ENCODE measurements at places on chromosomes 4 and X.

DNA sequence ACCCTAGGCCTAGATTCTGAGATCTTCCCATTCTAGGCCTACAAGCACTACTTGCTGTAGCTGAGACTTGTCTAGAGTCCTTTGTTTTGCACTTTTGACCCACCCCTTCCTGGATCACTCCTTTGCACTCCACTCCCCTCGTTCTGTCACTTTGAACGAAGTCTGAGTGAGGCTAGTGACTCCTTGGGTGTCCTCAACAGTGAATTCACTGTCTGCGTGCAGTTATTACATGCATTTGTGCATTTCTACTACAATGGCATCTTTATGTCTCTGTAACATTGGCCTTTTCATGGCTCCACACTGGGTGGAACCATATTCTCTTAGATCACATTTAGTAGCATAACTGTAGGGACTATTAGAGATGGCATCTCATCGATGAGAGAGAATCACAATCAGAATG, 50.5 kb downstream of the OCRL start:
- no peak for DNase-seq

DNA sequence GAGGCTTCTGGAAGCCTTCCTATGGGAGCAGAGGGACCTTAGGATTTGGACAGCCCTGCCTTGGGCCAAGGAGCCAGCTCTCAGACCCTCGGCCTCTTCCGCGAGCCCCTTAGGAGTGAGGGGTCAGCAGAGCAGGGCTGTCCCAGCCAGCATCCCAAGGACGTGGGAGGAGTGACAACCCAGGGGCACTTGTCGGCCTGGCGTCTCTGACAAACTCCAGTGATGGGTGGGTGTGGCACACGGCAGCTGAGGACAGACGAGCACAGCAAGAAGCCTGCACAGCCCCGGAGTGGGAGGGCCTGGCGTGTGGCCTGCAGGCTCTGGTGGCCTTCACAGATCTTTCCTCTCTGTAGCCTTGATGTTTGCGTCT, 11.6 kb upstream of the TNIP2 start:
- DNase-seq = no peak

- no peak for DNase-seq
Measured at GRCh38 chr4:41784191-41784979, 35.9 kb upstream of the PHOX2B start.

DNA sequence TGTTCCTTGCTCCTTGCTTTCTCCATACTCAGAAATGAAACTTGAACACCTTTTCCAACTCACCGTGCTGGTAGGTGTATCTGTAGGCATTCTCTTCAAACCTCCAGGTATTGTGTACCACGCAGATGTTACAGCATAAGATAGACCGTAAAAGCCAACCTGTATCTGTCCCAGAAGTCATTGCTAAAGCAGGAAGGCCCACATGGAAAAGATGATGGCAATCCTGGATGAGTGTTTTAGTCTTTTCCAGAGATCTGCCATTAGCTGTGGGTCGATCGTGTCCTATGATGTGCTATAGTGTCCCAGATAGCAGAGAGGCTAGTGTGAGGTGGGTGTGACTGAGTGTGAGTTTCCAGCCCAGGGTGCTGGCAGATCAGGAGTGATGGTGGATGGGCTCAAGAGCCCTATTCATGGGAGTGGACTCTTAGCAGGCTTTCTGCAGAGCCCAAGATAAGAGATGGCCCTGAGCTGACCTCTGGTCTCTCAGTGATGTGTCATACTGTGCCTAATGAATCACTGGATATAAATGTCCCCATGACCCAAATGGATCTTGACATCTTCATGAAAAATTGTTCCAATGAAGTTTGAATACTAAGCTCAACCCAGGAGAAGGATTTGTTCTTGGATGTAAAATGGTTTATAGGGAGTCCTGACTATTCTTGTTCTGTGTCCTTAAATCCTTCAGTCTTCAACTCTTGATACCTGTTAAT, 69.1 kb upstream of the WDR1 start:
- no peak for DNase-seq

DNA sequence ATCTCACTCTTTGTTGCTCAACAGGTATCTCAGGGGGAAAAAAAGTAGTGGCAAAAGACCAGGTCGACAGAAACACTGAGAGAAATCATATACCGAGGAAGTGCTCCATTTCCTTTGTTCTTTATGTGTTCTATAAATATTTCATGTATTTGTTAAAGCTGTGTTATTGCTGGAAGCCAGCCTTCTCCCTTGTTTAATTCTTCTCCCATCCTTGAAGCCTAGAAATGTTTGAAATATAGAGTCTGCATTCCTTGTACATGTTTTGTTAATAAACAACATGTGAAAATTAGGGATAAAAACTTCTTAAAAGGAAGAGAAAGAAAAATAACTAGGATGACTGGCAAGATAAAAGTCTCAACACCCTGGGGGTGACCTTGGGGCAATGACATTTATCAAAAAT, 186.2 kb downstream of the ANKRD50 start:
- DNase-seq = no peak

DNA sequence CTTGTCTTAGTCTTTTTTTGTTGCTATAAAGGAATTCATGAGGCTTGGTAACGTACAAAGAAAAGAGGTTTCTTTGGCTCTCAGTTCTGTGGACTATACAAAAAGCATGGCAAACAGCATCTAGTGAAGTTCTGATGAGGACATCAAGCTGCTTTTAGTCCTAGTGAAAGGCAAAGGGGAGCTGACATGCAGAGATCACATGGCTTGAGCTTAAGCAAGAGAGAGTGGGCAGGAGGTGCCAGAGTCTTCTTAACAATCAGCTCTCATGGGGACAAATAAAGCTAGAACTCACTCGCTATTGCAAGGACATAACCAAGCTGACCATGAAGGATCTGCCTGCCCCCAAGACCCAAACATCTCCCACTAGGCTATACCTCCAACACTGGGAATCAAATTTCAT, 1063.1 kb downstream of the PCDH7 start:
- no peak for DNase-seq

DNA sequence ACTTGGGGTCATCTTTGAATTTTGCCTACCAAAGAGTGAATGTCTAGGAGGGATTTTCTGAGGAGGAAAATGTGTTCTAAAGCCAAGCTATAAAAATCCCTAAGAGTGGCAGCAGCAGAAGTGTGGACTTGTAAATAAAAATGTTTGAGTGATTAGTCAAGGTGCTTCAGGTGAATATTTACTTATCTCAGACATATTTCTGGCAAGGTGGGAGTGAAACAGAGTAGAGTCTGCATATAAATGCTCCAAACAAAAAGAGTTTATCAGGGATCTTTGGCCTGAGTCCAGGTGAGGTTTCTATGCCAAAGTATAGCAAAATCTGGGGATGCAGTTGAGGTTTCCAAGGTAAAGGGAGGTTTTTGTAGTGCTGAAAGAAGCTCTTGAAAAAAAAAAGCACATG, 19.7 kb downstream of the CYSLTR1 start:
- no peak for DNase-seq

DNA sequence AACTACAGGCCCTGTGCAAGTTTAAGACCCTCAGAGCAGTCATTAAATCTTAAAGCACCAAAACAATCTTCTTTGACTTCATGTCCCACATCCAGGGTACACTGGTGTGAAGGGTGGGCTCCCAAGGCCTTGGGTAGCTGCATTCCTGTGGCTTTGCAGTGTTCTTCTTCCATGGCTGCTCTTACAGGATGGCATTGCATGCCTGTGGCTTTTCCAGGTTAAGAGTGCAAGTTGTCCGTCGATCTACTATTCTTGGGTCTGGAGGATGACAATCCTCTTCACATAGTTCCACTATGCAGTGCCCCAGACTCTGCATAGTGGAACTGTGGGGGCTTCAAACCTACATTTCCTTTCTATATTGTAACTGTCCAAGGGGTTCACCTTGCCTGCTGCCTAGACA, 494.5 kb downstream of the CFAP47 start:
- DNase-seq = no peak

DNA sequence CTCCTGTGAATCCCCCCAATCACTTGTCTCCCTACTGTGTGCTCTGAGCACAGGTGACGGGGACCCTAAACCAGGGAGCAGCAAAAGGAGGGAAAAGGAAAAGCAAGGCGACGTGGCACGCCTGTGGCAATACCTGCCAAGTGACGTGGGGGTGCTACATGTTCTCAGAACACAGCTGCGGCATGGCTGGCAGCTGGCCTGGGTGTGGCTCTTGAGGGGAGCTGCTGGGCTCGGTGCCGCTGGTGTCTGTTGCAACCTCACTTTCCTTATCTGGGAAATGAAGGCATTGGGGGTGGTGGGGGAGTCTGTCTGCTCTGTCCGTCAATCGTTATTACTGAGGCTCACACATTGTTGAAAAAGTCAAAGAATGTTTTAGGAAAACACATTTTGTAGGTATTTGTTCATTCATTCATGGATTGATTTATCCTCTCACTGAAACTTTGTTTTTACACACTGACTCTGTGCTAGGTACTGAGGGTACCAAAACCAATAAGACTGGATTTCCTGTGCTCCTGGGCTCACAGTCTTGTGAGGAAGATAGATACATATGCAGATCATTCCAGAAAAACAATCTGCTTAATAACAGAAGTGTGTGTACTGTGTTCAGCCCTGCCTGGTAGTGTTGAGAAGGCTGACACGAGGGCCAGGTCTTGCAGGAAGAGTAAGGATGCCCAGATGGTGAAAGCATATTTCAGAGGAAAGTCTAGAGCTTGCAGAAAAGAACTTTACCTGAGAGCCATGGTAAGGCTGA, 217.6 kb downstream of the PTTG2 start:
- peak; percentile 12 for DNase-seq

DNA sequence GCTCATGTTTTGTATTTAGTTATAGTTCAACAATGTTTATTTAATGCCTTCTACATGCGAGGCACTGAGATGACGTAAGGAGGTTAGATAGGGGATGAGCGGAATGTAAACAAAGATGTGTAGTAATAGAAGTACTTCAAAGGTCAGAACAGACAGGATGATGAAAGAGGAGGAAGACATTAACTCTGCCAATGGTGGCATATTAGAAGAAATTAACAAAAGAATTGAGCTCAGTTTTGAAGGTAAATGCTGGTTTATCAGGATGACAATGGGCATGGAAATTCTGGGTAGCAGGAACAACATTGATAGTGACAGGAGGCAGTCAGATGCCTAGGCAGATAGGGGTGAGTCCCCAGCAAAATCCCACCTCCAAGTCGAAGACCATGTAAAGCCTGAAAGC, 62.3 kb upstream of the PGRMC2 start:
- no peak for DNase-seq

DNA sequence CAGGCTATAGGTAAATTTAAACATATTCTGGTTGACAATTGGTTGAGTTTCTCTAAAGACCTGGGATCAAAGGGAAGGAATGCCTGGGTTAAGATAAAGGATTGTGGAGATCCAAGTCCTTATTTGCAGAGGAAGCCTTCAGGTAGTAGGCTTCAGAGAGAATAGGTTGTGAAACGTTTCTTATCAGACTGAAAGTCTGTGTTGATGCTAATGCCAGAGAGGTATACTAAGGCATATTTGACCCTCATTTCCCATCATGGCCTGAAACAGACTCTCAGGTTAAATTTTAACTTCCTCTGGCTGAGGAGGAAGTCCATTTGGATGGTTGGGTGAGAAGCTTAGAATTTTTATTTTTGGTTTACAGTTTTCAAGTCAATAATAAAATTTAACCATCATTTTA, 48.1 kb downstream of the UGT2A2 start:
- no peak for DNase-seq

DNA sequence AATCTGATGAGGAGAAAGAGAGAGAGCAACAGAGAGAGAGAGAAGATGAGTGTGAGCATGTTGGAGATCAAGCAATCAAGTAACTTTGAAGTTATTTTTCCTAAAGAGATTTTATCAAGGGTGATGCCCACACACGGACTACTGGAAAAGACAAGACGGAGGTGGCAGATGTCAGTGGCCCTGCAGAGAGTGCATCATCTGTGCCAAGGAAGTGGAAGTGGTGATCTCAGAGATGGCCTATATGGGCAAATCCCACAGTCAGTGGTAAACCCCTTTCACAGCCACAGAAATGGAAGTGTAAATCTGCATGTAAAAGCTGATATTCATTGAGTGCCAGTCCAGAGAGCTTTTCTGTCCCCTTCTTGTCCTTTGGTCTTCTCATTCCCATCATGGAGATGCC, 577.2 kb upstream of the AADAT start:
- DNase-seq = no peak

DNA sequence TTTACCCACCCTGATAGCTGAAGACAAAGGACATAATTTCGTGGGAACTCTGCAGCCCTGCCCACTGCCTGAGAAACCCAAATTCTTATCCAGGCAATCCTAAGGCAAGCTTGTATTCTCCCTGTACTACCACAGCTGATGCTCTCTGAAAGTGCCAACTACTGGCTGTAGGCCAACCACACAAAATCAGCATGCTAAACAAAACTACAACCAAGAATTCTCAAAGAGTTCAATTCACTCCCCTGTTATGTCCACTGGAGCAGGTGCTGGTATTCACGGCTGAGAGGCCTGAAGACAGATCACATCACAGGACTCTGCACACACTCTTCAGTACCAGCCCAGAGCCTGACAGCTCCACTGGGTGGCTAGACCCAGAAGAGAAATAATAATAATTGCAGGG, 375.9 kb upstream of the NDST4 start:
- DNase-seq = no peak

- DNase-seq = no peak
Measured at GRCh38 chr4:54157606-54158005, 57.6 kb downstream of the GSX2 start.

GRCh38 chr4:183858011-183858615, 47.0 kb upstream of the STOX2 start:
- no peak for DNase-seq

DNA sequence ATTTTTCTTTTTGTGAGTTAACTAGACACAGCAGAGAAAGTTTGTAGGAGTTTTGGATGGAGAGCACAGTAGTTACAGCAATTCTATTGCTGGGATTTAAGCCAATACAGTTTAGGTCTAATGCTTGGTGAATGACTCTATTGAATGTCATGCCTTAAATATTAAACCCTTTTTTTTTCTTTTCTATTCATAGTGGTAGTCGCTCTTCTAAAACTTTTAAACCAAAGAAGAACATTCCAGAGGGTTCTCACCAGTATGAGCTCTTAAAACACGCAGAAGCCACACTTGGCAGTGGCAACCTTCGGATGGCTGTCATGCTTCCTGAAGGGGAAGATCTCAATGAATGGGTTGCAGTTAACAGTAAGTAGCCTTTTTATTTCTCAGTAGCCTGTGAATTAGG, 34.8 kb upstream of the DCK start:
- DNase-seq = no peak

DNA sequence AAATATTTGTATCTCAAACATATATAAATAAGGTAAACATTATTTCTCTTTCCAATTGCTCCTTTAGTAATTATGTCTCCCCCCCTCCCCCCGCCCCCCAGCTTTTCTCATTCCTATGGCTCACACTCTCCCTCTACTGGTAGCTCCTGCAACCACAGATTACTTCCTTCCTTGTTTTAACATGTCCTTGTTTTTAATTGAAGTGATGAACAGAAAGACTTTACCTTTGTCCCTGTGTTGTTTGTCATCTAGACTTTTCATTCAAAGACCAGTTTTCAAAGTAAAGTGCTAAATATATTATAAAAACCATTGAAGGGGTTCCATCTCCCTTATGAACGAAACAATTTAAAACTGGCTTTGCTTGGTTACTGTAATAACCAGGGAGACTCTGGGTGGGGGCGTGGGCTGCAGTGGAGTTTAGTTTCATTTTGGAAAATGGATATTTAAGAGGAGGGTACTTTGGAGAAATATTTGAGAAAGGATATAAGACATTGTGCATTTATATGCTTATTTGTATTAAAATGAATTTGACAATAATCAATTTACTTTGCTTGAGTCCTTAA, 352.9 kb downstream of the RAPGEF2 start:
- no peak for DNase-seq

- DNase-seq = no peak
Measured at GRCh38 chr4:53545273-53545672, 46.0 kb downstream of the LNX1 start.

GRCh38 chrX:7841084-7841805, 1.7 kb upstream of the VCX start:
- DNase-seq = no peak
